IMR-90 (cell line): ENCODE measurements at places on chromosomes 3 and 15.

- H3K27me3 ChIP-seq, result no peaks in the 10 kb centered on the region
- no peak overlapping the region for H3K4me3 ChIP-seq
- H3K4me1 ChIP-seq, result no peaks in the 10 kb centered on the region
- no peaks in the 10 kb centered on the region for H3K36me3 ChIP-seq
These were observed 162.1 kb downstream of the C3orf38 start for GRCh38 chr3:88311826-88312225.

- H3K4me1 ChIP-seq, result peaks cover 2% of the 10 kb centered on the region; the same call in 1 of the 2 replicates
- H3K27ac ChIP-seq, result no peak overlapping the region
- H3K36me3 ChIP-seq, result peaks cover 4% of the 10 kb centered on the region; the same call in 1 of the 2 replicates
- DNase-seq, result no peak
- H3K4me3 ChIP-seq, result no peak overlapping the region
These were observed 26.1 kb downstream of the PCCB start for GRCh38 chr3:136276049-136276755.

GRCh38 chr3:94349310-94349878 lies 286.5 kb downstream of the NSUN3 start:
- no peaks in the 10 kb centered on the region for H3K27me3 ChIP-seq
- no peaks in the 10 kb centered on the region for H3K4me1 ChIP-seq
- no peak overlapping the region for H3K27ac ChIP-seq
- no peak overlapping the region for H3K4me3 ChIP-seq

- no peak overlapping the region for H3K27ac ChIP-seq
- no peaks in the 10 kb centered on the region for H3K36me3 ChIP-seq
- peak; percentile 76 for DNase-seq
These were observed 193.0 kb downstream of the ATP10A start for GRCh38 chr15:25670025-25670554.

DNA sequence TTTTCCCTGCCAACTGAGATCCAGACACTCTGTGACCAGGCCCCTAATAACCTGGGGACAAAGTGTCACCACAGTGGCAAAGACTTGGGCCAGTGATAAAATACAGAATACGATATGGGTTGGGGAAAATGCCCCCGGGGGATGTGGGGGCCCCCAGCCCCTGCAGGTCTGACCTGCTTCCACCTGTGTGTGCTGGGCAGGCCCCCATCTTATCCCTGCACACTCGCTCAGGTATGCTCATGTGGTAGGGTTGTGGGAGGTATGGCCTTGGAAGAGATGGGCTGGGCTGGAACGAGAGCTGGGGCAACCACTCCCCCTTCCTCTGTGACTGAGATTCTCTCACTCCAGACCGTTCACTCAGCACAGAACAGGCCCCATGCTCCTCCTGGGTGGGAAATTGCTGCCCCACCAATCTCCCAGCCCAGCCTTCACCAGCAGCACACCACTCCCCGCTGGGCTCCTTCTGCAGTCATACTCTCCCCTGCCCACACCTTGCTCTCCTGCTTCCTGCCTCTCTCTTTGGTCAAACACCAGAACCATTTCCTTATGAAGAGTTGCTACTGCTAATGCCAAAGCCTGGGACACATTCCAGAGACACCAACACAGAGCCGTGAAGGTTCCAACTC lies 9.6 kb upstream of the CPEB1 start:
- no peak overlapping the region for H3K27ac ChIP-seq
- DNase-seq, result no peak
- peaks cover 2% of the 10 kb centered on the region; the same call in 1 of the 2 replicates for H3K27me3 ChIP-seq
- no peaks in the 10 kb centered on the region for H3K4me1 ChIP-seq
- no peaks in the 10 kb centered on the region for H3K36me3 ChIP-seq

DNA sequence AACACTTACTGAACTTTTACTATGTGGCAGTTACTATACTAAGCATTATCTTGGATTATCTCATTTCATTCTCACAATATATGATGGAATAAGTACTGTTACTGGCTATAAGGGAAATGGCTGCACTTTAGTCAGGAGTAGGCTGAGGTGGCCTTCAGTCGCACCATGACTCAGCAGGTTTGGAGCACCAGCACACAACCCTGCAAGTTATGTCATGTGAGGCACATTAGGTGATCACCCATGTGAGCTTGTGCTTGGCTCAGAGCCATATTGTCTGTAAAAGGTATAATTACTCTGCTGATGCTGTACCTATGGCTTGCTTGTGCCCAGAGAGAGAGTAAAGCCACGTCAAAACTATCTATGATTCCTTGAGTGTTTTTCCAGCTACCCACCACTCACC lies 54.1 kb upstream of the TIPARP start:
- H3K4me1 ChIP-seq, result peaks cover 7% of the 10 kb centered on the region
- H3K27me3 ChIP-seq, result no peaks in the 10 kb centered on the region
- peak; percentile 36 for DNase-seq
- H3K36me3 ChIP-seq, result no peaks in the 10 kb centered on the region

GRCh38 chr15:91050128-91050455 lies 27.7 kb upstream of the VPS33B start:
- no peak overlapping the region for H3K4me3 ChIP-seq
- no peak for DNase-seq
- H3K27ac ChIP-seq, result no peak overlapping the region

DNA sequence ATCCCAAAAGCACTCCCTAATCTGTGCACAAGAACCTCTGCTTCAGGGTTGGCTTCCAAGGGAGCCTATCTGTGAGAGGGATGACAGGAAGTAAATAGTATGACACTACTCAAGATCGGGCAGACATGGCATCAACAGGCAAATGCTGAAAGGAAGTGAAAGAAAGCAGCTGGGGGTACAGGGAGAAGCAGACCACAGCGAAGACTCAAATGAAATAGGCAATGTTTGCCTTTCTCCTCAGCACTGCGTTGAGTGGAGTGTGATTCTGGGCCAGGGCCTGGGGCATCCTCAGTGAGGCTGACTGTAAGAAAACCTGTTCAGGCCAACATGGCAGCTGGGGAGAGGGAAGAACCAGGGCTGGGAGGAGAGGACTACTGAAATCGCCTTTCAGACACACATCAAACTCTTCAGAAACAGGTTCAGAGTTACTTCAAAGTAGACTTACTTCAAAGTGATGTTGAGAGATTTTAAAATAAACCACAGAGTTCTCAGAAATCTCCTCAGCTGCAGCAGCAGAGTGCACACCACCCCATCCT lies 96.6 kb downstream of the SLC9A9 start:
- H3K4me1 ChIP-seq, result no peaks in the 10 kb centered on the region; the same call in 1 of the 2 replicates
- no peak overlapping the region for H3K4me3 ChIP-seq
- H3K27ac ChIP-seq, result no peak overlapping the region

DNA sequence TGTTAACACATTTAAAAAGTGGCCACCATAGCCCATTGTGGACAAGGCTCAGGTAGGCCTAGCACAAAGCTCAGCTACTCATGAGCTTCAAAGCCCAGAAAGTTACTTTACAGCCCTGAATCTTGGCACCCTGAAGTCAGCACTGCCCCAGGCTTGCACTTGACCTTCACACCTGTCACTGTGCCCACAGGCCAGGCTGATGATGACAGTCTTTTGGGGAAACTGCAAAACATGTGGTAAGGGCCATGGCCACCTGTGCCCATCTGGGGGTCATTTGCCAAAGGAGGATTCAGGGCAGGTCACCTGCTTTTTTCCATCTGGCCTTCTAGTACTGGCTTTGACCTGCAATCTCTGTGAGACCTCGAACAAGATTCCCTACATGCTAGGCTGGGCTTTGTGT lies 11.0 kb downstream of the CHDH start:
- no peak overlapping the region for H3K27ac ChIP-seq
- no peaks in the 10 kb centered on the region for H3K36me3 ChIP-seq
- no peaks in the 10 kb centered on the region for H3K4me1 ChIP-seq
- DNase-seq, result no peak
- H3K4me3 ChIP-seq, result no peak overlapping the region

- DNase-seq, result no peak
- no peak overlapping the region for H3K4me3 ChIP-seq
- H3K27ac ChIP-seq, result no peak overlapping the region
- 0 out of 2 replicates have a peak, but pooled peaks cover 2% of the 10 kb centered on the region for H3K4me1 ChIP-seq
These were observed 700.6 kb upstream of the GOLIM4 start for GRCh38 chr3:168796339-168796738.

DNA sequence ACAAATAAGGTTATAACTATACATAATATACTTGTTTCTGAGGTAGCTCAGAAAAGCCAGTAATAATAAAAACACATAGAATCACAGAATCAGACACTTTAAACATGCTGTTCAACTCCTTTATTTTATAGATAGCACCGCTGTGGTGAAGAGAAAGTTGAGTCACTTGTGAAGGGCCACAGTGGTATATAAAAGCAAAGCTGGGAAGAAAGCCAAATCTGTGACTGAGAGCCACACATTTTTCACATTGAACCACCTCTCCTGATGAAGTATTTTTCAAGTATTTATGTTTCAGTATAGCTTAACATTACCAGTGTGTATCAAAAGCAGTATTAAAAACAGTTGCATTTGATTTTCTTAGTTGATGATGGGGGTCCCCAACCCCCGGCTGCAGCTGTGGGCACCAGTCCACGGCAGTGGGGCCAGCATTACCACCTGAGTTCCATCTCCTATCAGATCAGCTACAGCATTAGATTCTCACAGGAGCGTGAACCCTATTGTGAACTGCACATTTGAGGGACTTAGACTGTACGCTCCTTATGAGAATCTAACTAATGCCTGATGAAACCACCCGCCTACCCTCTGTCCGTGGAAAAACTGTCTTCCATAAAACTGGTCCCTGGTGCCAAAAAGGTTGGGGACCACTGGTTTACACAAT lies 46.2 kb downstream of the TBL1XR1 start:
- no peak overlapping the region for H3K27ac ChIP-seq
- H3K4me3 ChIP-seq, result no peak overlapping the region
- peak; percentile 93 for DNase-seq
- peaks cover 14% of the 10 kb centered on the region for H3K4me1 ChIP-seq
- H3K27me3 ChIP-seq, result no peaks in the 10 kb centered on the region

- H3K36me3 ChIP-seq, result no peaks in the 10 kb centered on the region
- no peak overlapping the region for H3K4me3 ChIP-seq
- no peak overlapping the region for H3K27ac ChIP-seq
- no peaks in the 10 kb centered on the region for H3K4me1 ChIP-seq
- peaks cover 38% of the 10 kb centered on the region for H3K27me3 ChIP-seq
- DNase-seq, result no peak
These were observed 18.4 kb upstream of the PIGZ start for GRCh38 chr3:196987022-196987421.

DNA sequence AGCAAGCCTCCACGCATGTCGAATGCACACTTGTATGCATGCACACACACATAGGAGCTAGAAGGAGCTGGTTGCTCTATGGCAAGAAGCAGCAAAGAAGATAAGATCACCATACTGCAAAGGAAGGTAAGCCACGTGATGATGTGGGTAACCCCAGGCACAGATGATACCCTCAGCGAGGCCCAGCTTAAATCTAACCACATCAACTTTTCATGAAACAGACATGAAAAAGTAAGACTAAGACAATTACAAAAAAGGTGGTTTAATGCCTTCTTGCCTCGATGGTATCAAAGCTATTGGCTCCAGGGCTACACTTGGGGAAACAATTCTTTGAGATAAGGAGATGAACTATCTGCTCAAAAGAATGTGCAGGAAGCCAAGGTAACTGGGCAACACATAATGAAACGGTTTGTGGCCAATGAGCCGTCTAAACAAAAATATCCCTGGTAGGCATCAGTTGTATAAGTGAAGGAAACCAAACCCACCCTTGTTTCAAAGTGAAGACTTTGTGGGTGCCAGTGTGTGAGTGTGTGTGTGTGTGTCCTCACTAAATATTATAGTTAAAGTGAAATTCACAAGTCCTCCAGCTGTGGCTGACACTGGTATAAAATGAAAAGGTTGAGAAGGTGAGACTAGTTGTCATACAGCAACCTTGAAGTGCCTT lies 365.7 kb upstream of the ICE2 start:
- no peaks in the 10 kb centered on the region for H3K36me3 ChIP-seq
- peaks cover 23% of the 10 kb centered on the region for H3K27me3 ChIP-seq
- H3K4me1 ChIP-seq, result no peaks in the 10 kb centered on the region
- H3K27ac ChIP-seq, result no peak overlapping the region

DNA sequence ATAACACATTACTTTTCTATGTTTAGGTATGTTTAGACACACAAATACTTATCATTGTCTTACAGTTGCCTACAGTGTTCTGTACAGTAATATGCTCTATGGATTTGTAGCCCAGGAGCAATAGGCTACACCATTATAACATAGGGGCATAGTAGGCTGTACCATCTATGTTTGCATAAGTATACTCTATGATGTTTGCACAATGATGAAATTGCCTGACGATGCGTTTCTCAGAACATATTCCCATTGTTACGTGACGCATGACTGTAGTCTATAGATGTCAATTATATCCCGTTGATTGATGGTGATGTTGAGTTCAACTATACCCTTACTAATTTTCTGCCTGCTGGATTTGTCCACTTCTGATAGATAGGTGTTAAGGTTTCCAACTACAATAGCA lies 139.4 kb upstream of the PFN2 start:
- no peaks in the 10 kb centered on the region for H3K27me3 ChIP-seq
- H3K4me3 ChIP-seq, result no peak overlapping the region
- peaks cover 11% of the 10 kb centered on the region for H3K4me1 ChIP-seq
- DNase-seq, result no peak
- no peak overlapping the region for H3K27ac ChIP-seq

- H3K36me3 ChIP-seq, result no peaks in the 10 kb centered on the region
- H3K4me1 ChIP-seq, result no peaks in the 10 kb centered on the region
- H3K27me3 ChIP-seq, result no peaks in the 10 kb centered on the region
- peak; percentile 28 for DNase-seq
- no peak overlapping the region for H3K27ac ChIP-seq
- H3K4me3 ChIP-seq, result no peak overlapping the region
These were observed 72.9 kb upstream of the ATP2C1 start for GRCh38 chr3:130820976-130821375.

DNA sequence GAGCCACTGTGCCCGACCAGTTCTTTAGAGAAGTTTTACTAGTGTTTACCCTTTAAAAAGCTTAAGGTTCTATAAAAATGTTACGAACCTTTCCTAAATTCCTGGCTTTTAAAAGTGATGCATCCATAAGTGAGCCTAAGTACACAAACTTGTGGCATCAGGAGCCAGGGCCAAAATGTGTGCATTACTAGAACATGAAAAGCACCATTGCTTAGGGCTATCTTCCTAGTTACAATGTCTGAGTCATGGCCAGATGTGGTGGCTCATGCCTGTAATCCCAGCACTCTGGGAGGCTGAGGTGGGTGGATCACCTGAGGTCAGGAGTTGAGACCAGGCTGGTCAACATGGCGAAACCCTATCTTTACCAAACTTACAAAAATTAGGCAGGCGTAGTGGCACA lies 39.9 kb downstream of the LEO1 start:
- H3K4me3 ChIP-seq, result no peak overlapping the region
- peak; percentile 74 for DNase-seq
- H3K36me3 ChIP-seq, result peaks cover 13% of the 10 kb centered on the region

- H3K27ac ChIP-seq, result no peak overlapping the region
- H3K36me3 ChIP-seq, result no peaks in the 10 kb centered on the region
- DNase-seq, result peak; percentile 13
- peaks cover 9% of the 10 kb centered on the region for H3K27me3 ChIP-seq
These were observed 17.2 kb upstream of the CCR4 start for GRCh38 chr3:32934150-32934742.

GRCh38 chr3:130514681-130515080 lies 2.3 kb upstream of the COL6A6 start:
- no peak overlapping the region for H3K4me3 ChIP-seq
- peaks cover 12% of the 10 kb centered on the region; the same call in 1 of the 2 replicates for H3K27me3 ChIP-seq
- no peak for DNase-seq
- H3K27ac ChIP-seq, result no peak overlapping the region
- no peaks in the 10 kb centered on the region for H3K4me1 ChIP-seq
